ENCODE measurements at places on chromosomes 16 and 17.

DNA sequence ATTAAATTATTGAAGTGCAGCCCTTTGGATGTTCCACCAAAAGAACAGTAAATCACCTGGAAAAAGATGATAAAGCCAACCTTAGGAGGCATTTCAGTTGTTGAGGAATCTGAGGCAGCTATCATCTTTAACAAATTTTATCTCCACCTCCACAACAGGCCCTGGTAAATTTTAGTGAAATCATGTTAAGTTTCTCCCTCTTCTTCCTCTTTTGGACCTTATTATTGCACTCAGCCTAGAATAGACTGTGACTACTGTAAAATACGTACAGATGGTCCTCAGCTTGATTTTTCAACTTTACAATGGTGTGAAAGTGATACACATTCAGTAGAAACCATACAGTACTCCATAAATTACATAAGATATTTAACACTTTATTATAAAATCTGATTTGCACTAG is 90.3 kb downstream of the USP32 start:
- no peak for DNase-seq

DNA sequence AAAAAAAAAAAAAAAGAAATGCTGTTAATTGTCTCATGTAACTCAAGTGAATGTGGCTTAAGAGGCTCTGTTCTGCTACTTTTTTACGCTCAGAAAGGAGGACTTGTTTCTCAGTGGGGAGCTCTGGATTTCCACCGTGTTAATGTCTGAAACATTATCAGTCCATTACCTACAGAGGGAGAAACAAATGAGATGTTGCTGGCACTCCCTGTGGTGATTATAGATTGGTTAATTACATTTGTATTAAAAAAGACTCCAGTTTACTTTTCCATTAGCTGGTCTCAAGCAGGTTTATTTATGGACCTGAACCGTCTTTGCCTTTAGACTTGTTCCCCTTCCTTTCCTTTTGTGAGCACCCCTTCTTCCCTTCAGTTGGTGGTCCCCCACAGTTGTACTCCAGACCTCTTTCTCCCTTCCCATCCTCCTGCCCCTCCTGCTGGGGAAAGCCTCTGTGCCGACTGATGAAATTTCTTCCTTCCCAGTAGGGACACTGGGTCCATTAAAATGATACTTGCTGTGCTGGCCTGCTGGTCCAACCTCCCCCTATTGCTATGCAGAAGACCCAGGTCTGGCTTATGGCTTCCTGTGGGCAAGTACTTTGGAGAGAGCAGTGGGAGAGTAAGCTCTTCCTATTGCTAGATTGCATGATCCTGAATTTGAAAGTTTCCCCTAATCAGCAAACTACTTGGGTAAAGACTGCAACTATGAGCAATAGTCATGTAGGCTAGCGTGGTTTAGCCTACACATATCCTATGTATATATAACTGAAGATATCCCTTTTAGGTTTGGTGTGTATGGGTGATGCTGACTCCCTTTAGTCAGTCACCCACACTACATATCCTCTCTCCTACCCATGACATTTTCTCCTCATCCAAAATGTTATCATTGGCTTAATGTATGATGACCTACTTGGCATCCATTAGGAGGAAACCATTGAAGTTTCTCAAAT is 8.1 kb downstream of the CDC6 start:
- no peak for DNase-seq

- no peak for DNase-seq
Observed at GRCh38 chr16:88703486-88704309, 2.5 kb downstream of the RNF166 start.

DNA sequence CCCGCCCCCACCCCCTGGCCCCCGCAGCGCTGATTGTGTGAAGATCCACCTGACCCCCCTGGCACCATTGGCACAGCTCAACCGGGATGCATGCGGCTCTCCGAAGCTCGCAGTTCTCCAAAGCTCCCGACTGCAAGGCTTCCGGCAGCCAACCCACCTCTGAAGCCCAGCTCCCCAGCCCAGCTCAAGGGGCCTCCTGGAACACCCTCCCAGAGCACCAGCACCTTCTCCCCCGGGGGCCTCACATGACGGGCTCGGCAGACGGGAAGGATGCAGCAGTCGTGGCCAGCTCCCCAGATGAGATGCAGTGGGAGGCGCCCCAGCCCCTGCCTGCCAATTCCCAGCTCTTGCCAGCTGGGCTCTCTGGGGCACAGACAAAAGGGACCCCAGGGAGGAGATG is 215.3 kb downstream of the ZNF423 start:
- no peak for DNase-seq

- DNase-seq, result no peak
Observed at GRCh38 chr16:69593751-69594255, 28.0 kb downstream of the NFAT5 start.

DNA sequence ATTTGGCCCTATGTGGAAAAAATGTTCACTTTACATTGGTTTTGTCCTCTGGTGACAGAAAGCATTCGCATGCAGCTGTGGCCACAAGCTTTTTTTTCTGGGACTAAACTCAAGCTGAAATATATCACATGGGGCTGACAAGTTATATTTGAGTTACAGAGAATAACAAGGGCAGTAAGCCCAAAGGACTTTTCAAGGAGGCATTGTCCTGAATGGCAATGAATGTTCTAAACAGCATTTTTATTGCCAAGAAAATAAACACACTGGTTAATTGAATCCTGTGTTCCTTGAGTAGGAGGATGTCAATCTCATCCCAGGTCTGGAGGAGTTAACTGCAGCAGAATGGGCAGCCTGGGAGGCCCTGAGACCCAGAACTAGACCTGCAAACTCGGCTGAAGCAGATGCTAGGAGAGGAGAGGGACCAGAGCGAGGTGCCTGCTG is 114.5 kb downstream of the COPRS start:
- no peak for DNase-seq

DNA sequence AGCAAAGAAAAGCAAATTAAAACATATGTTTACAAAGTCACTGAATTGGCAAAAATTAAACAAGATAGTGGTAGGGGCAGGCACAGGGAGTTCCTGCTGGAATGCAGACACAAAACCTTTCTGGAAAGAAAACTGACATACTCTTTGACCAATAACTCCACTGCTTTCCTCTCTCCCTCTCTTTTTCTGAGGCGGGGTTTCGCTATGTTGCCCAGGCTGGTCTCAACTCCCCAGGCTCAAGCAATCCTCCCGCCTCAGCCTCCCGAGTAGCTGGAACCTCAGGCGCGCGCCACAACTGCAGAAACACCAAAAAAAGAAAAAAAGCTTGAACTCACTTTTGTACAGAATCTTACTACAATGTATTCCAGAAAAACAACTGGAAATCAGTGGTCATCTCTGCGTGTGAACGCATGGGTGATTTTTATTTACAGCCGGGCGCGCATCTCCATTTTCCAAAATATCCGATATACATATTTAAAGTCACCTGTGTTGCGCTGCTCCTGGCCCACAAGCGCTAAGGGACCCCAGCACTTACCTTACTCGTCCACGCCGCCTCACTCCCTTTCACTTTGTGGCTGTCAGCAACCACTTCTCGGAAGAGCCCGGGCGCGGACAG is 480 bp downstream of the TXNL4B start:
- DNase-seq, result no peak

DNA sequence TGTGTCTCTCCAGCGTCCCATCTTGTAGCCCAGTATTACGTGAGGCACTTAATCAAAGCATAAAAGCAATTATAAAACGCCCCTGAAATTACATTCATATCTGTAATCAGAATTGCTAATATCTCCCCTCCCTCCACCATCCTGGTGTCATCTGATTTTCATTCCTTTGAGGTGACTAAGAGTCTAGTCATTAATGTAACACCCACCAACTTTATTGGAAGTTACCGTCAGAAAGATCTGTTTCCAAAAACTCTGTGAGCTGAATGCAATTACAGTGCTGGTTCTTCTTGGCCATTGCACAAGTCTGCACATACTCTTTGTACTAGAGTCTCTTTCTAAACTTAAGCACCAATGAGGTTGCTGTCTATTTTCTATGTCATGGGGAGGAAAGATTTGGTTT is 12.5 kb upstream of the MAF start:
- no peak for DNase-seq

DNA sequence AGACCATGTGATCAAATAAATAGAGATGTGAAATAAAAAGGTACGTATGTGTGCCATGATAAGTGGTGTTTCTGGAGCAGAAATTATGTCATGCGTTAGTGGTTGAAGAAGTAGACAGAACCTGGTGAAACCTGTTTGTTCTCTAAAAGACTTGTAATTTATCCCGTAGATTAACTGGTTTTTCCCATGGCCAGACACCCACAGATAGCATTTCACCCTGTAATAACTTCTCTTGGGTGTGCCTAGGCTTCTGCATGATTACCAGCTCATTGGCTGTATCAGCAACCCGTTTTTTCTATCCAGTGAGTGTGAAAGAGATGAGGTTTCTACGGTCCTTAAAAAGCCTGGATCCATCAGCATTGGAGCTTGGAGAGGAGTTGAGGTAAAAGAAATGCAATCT is 471.3 kb downstream of the NPIPA7 start:
- DNase-seq, result no peak

DNA sequence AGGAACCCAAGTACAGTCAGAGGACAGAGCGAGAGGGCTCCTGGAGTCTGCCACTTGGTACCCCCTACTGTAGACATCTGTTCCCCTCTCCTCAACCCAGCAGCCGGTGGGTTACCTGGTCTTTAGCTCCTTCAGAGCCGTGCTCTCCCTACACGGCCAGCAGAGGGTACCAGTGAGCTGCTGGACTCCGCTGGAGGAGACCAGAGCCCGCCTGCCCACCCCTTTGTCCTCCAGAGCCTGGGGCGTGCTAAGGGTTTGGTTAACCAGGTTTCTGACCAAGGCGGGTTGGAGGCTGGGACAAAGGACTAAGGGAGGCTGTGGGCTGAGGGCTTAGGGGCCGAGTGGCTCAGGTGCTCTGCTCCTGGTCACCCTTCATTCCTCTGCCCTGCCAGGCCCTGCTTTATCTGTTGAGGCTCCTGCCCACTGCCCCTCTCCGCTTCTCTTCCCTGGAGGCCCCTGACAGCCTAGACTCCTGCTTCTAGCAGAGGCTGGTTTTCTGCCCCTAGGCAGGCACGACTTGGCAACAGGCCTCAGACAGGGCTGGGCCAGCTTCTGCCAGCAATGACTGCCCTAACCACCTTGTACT is 2.7 kb upstream of the HSD11B2 start:
- DNase-seq, result peak; percentile 49

GRCh38 chr17:75478508-75478907 is 22.1 kb downstream of the TMEM94 start:
- no peak for DNase-seq

GRCh38 chr16:80203821-80204220 is 337.0 kb upstream of the DYNLRB2 start:
- no peak for DNase-seq

- no peak for DNase-seq
Observed at GRCh38 chr16:72112452-72112792, 18.8 kb downstream of the DHX38 start.

DNA sequence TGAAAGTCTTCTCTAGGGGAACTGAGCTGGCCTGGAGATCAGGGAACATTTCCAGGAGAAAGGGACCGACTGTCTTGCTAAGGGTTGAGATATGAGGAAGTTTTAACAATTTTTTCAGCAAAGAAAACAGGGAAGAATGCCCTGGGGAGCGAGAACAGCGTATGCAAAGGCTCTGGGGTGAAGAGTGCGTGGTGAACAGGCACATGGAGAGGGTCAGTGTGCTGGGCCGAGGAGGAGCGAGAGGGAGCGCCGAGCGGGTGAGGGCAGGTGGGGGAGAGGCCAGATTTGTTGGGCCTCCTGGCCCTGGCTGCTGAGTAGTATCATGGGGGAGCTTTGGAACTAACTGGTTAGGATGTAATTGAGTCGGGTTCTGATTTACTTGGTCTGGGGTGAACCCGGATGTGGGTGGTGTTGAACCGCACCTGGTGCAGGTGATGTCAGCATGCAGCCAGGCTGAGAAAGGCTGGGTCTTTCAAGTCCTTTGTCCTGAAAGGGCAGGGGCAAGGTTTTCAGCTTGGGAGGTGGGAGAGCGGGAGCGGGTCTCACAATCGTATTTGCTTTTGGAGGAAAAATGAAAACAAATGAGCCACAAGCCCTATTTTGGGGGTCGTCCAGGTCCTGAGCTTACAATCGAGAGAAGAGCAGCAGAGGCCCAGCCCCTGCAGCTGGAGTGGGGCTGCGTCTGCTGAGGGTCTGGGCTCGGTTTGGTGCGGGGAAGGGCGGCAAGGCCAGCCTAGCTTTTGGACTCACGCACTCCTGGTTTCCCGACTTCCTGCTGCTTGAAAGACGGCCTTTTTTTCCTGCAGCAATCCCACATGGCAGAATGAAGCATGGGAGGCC is 11.1 kb upstream of the WFDC1 start:
- no peak for DNase-seq

- no peak for DNase-seq
Observed at GRCh38 chr17:79919164-79919585, 79.9 kb upstream of the CBX4 start.

- DNase-seq, result no peak
Observed at GRCh38 chr16:2092256-2092620, 43.5 kb downstream of the PKD1 start.

- no peak for DNase-seq
Observed at GRCh38 chr17:43900858-43901754, 6.2 kb downstream of the MPP2 start.

DNA sequence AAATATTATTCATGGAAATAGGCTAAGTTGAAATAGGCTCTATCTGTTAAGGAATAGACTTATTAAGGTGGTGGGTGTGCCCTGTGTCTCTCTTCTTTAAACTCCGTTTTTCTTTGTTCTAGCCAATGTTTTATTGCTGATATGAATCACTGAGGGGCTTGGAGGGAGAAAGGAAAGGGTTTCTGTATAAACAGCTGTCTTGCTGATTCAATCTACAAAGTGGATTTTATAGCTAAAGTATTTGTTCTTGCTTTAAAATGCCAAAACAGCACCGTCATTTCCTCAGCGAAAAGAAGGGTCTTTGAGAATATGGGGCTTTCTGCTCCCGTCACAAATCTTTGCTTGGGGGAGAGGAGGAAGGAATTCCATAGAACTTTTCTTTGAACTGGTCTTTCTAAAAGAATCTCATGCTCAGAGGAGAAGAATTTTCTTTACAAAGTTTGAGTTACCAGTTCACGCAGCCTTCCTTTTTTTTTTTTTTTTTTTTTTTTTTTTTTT is 39.3 kb downstream of the MSI2 start:
- DNase-seq, result no peak

GRCh38 chr17:34800661-34801060 is 160.6 kb downstream of the CCT6B start:
- no peak for DNase-seq

DNA sequence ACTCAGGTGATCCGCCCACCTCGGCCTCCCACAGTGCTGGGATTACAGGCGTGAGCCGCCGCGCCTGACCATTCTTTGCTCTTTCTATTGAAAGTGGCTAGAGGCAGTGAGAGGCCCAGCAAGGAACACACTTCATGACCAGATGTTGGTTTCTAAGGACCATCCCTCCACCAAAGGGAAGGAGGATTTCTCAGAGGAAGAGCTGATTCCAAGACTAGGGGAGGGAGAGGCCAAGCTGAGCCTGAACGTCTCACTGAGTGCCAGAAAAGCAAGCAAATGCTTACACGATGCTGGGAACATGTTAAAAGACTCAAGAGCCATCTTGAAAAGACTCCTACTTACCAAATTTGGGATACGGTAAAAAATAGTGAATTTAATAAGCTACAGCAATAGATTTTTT is 79.2 kb downstream of the MRM3 start:
- DNase-seq, result no peak
